ENCODE measurements at places on chromosomes 16 and 17.

GRCh38 chr17:39939588-39940419 lies 12.3 kb downstream of the LRRC3C start:
- no peak for DNase-seq

DNA sequence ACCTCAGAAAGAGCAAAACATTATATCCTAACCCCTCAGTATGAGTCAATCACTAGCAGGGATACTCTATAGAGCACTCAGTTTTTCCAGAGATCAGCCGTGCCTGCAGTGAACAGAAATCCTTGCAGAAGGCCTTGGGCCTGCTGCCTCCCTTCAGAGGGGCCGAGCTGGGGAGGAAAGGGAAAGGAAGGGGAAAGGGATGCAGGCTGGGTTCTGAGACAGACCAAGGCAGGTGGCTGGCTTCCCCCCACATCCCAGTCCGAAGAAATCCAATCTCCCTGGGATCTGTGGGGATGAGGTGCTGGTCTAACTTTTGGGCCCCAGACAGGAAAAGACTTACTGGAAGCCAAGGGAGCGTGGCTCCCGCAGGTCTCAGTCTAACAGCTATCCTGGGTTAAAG lies 25.3 kb downstream of the SRL start:
- DNase-seq: no peak

DNA sequence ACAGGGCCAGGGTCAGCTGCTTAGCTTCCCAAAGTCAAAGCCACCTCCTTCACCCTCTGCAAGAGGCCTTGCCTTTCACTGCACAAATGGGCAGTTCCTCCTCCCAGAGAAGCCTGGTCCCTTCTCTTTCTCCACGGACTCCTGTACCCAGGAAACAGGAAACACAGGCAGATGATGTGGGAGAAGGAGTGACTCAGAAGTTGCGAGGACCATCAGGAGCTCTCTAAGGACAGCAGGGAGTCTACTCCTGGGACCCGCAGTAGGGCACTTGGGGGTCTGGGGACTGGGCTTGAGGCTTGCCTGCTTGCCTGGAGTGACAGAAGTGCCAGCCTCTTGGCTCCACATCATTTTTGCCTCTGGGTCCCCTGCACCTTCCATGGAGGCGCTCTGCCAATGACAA lies 47.4 kb upstream of the KSR1 start:
- DNase-seq: no peak

DNA sequence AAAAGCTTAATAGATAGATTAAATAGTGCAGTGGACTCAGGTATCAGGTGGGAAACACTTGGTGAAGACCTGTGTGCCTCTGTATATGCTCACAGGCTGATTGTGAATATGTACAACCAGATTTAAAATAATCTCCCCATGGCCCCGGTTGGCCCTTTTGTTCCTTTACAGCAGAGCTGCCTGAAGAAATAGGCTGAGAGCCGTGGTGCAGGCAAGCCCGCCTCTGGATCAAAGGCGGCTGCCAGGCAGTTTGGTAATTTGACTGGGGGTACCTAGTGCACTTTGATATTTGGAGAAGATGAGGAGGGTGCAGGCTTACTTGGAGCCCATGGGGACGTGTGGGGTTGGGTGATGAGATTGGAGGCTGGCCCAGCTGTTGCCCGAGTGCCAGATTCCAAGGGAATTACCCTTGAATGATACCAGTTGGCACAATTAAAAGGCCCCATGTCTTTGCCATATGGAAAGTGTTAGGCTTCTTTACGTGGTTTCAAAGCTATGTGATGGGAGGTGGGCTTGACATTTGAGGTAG lies 5.0 kb downstream of the NKD1 start:
- DNase-seq: no peak

DNA sequence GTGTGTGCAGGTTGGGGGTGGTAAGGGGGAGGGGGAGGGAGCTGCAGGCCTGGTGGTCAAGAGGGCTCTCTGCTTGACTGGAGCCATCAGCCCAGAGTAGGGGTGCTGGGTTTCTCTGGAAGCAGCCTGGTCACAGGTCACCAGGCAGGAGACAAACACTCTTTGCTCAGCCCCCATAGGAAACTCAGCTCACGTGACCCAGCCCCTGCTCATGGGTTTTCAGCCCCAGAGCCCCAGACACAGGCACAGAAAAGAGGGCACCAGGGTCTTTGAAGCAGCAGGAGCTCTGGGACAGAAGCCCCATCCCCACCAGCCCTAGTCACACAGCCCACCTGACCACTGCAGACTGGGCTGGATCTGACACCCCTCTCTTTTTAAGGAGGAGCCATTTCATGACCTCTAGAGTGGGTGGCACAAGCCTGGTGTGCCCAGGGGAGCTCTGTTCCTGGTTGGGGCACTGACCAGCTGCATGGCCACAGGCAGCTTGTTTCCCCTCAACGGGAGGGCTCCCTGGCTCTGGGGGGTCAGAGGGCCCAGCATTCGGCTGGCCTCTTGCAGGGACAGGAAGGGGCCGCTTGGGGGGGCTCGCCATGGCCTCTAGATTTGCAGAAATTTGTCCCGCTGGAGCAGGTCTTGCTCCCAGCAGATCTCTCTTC lies 13.8 kb upstream of the CD79B start:
- no peak for DNase-seq

- no peak for DNase-seq
Measured at GRCh38 chr16:58471209-58471975, 28.6 kb upstream of the NDRG4 start.

DNA sequence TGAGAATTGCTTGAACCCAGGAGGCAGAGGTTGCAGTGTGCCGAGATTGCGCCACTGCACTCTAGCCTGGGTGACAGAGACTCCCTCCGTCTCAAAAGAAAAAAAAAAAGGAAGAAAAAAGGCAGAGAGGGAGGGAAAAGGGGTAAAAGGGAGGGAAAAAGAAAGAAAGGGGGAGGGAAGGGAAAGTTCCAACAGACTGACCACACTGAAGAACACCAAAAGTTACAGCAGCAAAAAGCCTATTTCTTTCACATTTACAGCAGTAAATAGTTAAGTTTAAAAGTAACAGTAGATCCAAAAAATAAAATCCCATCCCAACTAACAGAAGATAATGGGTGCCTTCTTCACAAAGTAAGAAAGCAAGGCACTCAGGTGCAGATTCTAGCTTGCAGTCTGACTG lies 36.9 kb upstream of the C17orf78 start:
- DNase-seq: no peak

DNA sequence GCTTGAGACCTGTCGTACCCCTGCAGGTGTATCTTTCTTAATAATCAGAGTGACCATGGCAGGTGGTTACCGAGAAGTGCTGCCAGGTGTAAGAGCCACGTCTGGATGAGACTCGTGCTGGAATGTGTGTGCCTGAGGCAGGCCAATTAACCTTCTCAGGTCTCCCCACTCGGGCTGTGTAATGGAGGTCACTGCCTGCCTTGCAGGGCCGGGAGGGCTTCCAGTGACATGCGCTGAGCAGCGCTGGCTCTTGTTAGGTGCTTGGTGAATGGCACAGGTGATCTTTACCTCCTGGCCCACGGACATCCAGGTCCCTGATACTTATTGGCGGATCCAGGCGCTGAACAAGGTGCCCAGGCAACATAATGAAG lies 4.6 kb upstream of the GSE1 start:
- DNase-seq: no peak

GRCh38 chr16:70250748-70251628 lies 752 bp downstream of the EXOSC6 start:
- no peak for DNase-seq

DNA sequence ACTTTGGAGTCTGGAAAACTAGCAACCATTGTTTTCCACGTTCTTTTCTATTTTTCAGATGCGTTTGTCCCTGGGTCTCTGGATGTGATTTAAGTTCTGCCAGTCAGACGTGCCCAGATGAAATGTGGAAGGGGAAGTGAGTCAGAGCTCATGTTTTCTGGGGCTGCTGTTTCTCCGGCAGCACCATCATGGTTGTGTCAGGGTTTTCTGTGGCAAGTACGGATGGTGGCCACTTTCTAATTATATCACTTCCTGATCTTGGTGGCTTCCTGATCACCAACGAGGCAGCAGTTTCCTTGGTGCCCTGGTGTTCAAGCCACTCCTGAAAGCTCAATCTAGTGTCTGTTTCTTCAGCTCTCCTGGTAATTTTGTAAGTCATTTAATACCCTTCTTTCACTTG lies 31.4 kb upstream of the PMFBP1 start:
- no peak for DNase-seq

GRCh38 chr17:62794666-62794971 lies 13.5 kb downstream of the MARCHF10 start:
- no peak for DNase-seq

DNA sequence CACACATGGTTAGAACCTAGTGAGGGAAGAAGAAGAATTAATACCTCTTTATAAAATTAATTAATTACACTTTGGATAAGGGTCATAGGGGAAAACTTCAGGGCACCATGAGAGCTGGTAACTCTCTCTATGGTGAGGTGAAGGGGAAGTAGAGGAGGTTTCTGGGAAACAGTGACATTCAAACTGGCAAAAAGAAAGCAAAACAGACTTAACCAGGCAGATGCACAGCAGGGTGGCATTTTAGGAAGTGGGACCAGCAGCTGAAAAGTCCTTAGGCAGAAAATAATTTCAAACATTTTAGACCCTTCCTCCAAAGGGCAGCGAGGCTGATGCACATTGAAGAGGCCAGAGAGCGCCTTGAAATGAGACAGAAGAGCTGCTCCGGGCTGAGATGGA lies 157.8 kb downstream of the CDH13 start:
- DNase-seq: no peak

GRCh38 chr17:30377574-30378240 lies 1.0 kb upstream of the CPD start:
- no peak for DNase-seq

- no peak for DNase-seq
Measured at GRCh38 chr16:73949574-73950320, 346.9 kb upstream of the PSMD7 start.

All from NCI-H187 (cell line).